EL (cell line): ENCODE measurements at places on chromosomes 3 and 15.
A peak's percentile ranks its signal among the peaks of the same experiment; 100 is the strongest.

DNA sequence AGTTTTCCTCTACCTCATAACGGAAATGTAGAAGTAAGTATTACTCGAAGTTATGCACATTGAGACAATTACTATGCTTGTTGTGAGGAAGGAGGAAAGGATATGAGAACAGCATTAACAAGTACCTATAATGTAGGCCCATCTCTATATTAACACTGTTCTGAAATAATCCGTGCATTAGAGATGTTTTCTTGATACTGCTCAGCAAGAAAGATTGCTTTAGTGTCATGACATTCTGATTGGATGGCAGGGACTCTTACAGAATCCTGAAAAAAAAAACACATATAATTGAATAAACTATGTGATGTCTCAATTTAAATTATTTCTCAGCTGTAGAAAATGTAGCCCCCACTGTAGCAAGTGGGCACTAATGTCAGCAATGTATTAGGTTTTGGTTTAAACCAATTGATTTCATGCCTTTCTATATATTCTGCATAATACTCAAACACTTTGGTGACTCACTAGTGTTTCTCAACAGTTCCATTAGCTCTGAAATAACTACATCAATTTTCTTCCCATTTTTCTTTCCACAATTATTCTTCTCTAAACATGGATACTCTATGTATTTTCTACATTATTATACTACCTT is 598.3 kb upstream of the BCHE start:
- no peak for DNase-seq

DNA sequence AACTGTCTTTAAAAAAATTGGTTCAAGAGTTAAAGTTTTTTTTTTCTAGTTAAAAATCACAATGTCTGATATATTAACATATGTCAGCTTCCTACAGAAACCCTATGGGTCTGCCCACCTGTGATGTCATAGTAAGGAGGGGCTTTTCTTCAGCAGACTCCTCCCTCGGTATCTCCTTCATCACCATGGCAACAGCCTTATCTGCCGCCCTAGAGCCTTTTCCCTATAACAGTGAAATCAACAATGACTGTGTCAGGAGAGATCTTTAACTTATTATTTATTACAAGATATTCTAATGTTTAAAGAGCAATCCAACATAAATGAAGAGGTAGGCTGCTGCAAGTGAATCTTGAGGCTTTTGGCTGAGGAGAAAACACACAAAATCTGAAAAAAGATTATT is 138.7 kb downstream of the PEX5L start:
- peak; percentile 41 for DNase-seq

- DNase-seq = peak; percentile 96
Measured at GRCh38 chr15:99476413-99477222, 89.2 kb upstream of the MEF2A start.

GRCh38 chr3:87336761-87337160 is 60.4 kb upstream of the POU1F1 start:
- DNase-seq = no peak

GRCh38 chr15:92494806-92495336 is 101.2 kb downstream of the ST8SIA2 start:
- no peak for DNase-seq

DNA sequence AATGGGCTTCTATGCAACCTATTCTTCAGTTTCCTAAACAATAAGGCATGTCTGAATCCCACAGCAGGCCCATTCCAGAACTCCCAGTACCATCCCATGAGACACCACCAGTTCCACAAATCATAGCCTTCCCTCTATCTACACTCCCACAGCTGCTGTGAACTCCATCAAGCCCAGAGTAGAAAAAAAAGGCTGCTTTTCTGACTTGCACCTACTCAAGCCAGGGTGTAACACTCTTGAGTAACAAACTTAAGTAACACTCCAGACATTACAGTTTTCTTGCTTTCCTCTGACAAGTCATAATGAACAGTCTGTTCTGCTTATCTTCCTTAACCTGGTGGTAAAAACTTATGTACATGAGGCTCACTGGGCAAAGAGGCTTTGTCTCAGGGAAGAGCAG is 283.1 kb downstream of the NFKBIZ start:
- DNase-seq = no peak

GRCh38 chr3:27978440-27978839 is 256.3 kb upstream of the EOMES start:
- DNase-seq = peak; percentile 26

DNA sequence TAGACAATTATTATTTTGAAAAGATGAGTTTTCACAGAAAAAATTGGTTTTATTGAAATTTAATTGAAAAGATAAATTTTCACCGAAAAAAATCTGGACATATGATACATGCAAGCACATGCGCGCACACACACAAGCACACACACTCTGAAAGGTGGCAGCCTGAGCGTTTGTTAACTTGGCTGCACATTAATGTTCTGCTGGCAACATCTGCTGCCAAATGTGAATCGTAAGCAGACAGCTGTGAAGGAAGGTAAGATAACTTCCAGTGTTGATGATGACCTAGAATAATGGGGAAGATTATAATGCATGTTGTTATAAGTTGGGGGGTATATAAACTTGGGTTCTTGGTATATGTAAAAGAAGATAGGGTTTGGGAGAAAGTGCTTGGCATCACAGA is 18.4 kb upstream of the CMTM7 start:
- no peak for DNase-seq

DNA sequence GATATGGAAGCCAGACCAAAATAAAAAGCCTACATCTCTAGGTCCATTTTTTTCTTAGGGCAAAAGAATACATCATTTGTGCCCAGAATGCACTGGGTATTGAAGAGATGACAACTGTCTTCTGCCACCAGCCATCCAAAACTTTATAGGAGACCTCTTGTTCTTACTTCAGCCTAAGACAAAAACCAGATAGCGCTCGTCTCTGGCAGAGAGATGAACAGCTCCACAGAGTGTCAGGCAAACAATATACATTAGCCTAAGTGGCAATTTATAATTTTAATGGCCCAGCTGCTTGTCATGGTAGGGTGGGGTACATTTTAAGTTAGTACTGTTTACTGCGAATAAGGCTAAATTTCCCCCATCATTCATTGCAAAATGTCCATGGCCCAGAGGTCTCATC is 38.9 kb upstream of the PIAS1 start:
- no peak for DNase-seq

- no peak for DNase-seq
Measured at GRCh38 chr3:98599647-98600411, 6.4 kb upstream of the CPOX start.

GRCh38 chr3:9986230-9986725 is 363 bp downstream of the EMC3 start:
- no peak for DNase-seq

GRCh38 chr3:20056725-20057611 is 16.7 kb downstream of the KAT2B start:
- DNase-seq = peak; percentile 85

GRCh38 chr3:39189959-39190269 is 2.5 kb downstream of the XIRP1 start:
- peak; percentile 63 for DNase-seq

- DNase-seq = peak; percentile 7
Measured at GRCh38 chr15:48289628-48290027, 41.6 kb upstream of the DUT start.

DNA sequence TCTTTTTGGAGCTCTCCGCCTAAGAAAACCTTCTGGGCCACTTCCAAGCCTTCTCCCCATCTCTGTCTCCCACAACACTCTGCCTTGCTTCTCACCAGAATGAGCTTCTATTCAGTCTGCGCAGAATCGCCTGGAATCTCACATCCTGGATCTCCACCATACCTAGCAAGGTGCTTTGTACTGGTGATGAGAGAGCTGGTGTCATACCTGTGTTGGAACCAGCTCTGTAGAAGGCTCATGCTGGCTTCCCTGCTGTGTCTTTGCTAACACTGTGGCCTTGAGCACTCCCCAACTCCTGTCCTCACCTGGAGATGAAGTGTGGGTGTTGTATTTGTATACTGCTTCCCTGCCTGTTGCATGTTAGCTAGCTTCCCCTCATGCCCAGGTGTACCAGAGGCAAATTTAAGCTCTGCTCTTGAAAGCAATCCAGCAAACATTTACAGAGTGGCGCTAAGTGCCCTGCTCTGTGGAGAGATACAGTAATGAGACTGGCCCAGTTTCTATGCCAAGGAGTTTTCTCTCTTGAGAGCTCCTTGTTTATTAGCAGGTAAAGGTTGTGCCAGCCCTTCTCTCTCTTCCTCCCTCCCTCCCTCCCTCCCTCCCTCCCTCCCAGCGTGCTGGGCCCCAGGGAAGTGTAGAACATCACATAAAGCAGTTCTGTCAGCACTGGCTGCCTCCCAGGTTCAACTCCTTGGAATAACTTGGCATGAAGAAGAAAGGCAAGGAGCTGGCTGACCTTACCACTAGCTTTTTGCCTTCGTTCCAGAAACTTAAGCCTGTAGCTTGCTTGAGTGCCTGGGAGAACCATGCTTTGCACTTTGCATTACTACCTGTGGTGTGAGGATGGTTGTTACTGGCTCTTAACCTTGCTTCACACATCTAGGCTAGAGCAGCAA is 54.9 kb downstream of the TRIM71 start:
- peak; percentile 17 for DNase-seq

DNA sequence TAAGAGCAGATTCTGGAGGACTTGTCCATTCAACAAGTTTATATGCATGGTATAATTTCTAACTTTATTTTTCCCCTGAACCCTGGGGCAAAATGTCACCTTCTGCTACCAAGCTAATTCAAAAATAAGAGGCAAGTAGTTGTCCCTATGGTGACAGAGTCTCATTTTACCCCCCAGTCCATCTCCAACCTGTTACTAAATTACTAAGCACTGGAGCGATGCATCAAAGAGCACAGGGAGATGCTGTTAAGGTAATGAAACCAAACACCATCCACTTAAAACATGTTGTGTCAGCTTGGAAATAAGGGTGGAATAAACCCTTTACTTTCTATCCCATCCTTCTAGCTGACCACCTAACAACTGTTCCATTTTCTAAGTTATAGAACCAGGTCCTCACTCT is 417.4 kb upstream of the ATP11B start:
- DNase-seq = no peak

GRCh38 chr3:121897296-121897695 is 3.1 kb downstream of the SLC15A2 start:
- DNase-seq = no peak

- peak; percentile 98 for DNase-seq
Measured at GRCh38 chr3:126911162-126912026, 71.5 kb upstream of the PLXNA1 start.

DNA sequence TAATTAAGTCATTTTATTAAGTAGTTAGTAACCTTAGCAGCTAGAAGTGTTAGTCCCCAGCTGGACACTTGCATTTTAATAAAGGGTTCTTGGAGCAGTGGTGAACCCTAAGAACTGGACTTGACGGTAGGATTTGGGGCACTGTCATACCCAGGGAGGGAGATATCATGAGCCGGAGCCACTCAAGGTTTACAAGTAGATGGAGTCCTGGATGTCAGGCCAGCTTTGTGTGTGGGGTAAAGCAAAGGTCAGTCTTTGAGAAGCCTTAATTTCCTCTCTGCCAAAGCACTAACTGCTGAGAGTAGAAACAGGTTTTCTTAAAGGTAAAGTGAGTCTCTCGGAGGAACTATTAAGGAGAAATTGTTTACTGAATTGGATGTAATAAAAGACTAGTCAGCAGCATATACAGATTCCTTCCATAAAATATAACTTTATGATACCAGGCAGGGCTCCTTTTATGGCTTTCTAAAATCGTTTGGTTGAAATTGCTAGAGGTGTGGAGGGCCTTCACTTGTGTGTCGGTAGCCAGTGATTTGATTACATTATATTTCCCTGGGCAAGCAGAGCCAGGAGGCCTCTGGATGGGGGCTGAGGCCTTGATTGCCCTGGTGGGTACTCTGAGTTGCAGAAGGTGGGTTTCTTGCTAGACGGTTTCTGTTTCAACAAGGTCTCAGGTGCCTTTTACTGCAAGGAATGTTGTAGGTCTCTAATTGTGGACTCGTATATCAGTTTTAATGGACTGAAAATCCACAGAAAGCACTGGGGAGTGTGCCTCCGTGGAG is 23.1 kb downstream of the SQOR start:
- no peak for DNase-seq

DNA sequence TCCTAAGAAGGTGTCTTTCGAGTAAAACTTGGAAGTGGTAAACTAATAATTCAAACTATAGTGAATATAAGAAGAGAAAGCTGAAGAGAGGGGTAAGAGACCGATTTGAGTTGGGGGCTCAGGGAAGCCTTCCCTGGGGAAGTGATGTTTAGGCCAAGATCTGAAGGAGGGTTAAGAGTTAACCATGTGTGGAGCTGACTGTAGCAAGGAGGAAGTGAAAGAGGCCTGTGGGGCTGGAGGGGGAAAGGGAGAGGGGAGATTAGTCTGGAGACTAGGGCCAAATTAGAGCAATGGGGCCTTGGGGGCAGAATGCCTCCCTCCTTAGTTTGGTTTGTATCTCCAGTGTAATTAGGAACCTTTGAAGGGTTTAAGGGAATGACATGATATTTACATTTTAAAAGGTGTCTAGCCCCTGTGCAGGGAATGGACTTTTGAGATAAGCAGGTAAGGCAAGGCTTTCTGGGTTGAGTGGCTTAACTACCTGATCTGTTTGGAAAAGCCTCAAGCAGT is 2.2 kb downstream of the ZNF592 start:
- no peak for DNase-seq

- no peak for DNase-seq
Measured at GRCh38 chr15:31361764-31362515, 35.3 kb downstream of the KLF13 start.
